ENCODE measurements at places on chromosomes 7 and 10.

DNA sequence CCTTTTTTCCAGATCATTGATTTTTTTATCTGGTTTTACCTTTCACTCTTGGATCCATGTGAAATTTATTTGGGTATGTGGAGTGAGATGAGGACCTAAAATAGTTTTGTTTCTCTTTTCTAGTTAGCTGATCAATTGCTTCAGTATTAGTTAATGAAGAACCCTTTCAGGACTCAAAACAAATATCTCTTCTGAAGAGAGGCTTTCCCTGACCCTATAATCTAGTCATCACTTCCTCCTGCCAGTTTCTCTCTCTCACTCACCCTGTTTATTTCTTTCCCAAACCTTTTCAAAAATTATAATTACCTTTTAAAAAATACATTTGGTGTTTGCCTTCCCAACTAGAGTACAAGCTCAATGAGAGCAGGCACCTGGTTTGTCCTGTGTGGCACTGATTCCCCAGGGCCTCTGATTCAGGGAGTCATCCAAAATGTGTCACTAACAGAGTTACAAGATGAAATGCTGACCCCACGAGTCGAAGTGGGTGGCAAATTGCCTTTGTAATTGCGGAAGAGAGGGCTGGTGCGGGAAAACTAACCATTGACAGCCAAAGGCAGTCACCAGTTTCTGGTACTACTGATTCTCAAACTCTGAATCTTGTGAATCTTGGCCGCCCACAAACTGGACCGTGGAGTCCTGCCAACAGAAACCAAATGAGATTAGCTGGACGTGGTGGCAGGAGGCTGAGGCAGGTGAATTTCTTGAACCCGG, 2.4 kb downstream of the TMEM140 start:
- no peak for DNase-seq

DNA sequence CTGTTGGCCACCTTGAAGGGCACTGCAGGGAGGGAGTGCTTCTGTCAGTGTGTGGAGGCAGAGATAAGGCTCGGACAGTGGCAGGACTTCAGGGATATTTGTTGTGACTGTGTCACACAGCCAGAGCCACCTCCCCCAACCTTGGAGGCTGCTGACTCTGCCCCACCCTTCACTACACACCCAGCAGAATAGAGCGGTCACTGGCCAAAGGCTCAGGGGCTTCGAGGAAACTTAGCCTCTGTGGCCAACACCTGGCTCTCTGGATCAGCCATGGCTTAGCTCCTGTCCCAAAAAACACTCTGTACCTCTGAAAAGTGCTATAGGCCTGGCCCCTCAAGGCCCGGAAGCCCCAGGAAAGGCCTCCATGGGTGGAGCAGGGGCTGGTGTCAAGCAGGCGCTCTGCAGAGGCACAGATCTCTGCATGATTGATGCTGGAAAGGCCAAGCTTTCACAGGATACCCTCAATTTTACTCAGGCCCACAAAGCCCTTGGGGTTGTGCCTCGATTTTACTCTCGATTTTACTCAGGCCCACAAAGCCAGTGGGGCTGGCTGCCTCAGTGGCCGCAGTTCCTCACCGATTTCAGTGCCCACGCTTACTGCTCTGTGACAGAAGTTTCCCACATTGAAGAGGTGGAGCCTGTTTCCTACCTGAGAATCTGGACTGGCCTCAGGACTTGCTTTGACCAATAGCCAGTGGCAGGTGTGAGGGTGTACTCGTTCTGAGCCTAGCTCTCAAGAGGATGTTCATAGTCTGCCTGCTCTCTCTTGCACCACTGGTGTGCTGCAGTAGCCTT, 113.2 kb upstream of the GPR26 start:
- DNase-seq = no peak

- DNase-seq = peak; percentile 85
These were observed 29.1 kb downstream of the UBE2H start for GRCh38 chr7:129923709-129924108.

DNA sequence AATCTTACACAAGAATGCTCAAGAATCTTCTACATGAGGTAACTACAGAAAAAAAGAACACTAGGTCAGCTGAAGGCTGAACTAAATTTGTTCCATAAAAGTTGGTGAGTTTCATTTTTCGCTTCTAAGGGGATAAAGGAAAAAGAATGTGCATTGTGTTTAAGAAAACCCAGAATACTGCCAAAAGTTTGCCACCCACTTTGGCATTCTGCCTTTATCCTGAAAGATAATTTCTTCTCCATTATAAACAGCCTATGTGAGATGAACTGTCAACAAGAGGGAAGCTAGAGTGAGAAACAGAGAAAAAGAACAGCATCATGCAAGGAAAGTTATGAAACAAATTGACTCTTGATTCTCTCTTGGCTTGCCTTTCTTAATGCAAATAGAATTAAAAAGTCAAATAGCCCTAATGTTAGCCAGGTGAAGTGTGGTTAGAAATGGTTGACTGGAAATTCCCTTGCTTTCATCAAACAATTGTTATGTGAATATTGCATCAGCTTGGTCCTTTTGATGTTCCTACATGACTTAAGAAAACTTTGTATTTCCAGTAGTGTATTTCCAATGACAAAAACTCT, 25.8 kb downstream of the STEAP1 start:
- DNase-seq = peak; percentile 61

GRCh38 chr7:116766881-116767280, 94.9 kb downstream of the MET start:
- no peak for DNase-seq

- peak; percentile 72 for DNase-seq
These were observed 86.1 kb downstream of the FAM107B start for GRCh38 chr10:14688606-14689005.

GRCh38 chr10:5538892-5539651, 14.3 kb downstream of the CALML3 start:
- DNase-seq = no peak

DNA sequence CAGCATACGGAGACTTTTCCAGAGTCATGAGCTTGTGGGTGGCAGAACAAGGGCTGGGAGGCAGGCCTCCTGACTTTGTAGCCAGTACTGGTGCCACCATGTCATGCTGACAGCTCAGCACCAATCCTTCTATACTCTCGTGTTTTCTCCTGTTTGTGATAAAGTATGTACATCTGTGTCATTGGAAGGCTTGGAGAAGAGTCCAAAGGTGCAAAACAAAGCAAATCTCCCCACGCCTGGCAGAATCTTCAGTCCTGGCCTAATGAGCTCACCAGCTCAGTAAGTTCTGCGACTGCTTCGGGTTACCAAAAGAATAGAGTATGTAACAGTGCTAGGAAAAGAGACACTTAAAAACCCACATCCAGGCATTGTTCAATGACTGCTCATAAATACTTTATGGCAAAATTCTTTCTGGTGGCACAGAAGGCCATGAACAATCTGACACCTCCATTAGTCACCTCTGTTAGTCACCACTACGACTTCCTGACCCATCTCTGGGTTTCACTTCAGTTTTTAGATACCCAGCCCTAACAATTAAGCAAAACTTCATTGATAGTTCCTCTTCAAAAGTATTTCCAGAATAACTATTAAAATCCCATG, 24.5 kb downstream of the STEAP1 start:
- DNase-seq = peak; percentile 92

GRCh38 chr7:39413636-39414223, 152.5 kb upstream of the YAE1 start:
- DNase-seq = no peak

DNA sequence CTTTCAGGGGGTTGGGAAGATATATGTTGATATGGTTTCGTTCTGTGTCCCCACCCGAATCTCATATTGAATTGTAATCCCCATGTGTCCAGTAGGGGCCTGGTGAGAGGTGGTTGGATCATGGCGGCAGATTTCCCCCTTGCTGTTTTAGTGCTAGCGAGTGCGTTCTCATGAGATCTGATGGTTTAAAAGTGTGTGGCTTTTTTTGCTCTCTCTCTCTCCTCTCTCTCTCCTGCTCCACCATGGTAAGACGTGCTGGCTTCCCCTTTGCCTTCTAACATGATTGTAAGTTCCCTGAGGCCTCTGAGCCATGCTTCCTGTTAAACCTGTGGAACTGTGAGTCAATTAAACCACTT, 68.4 kb upstream of the PDZD8 start:
- DNase-seq = peak; percentile 4

GRCh38 chr10:33126742-33127141, 168.7 kb upstream of the ITGB1 start:
- DNase-seq = no peak

DNA sequence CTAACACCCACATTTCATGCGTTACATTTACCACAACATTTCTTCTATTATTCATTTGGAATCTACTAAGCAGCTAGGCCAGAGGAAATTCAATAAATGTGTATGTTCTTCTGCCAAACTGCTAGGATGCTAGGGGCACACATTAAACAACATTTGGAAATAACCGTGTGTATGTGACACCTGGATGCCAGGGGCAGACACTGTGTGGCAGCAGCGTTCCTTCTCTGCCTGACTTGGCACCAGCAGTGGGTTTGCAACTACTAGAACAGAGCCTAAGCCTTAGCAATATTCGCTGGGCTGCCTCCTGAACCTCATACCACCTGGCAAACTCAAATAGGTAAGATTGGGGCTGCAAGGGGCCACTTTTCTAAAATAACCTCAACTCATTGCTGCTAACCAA, 182.1 kb downstream of the CHCHD3 start:
- no peak for DNase-seq

DNA sequence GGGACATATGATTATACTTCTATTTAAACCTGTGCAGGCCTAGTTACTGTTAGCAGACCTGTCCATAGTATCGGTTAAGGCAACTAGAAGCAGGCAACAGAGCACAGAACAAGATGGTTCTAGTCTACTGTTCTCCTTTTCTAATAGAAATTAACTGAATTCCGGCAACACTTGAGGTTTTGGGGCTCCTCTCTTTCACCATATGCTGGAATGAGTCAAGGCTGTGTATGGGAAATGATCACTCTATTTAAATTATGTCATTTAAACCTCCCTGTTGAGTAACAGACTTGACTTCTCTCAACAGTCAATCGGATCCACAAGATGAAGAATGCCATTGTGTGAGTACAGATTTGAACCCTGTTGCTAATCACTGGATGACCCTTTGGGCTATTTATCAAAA, 6.2 kb upstream of the OTUD1 start:
- peak; percentile 22 for DNase-seq

DNA sequence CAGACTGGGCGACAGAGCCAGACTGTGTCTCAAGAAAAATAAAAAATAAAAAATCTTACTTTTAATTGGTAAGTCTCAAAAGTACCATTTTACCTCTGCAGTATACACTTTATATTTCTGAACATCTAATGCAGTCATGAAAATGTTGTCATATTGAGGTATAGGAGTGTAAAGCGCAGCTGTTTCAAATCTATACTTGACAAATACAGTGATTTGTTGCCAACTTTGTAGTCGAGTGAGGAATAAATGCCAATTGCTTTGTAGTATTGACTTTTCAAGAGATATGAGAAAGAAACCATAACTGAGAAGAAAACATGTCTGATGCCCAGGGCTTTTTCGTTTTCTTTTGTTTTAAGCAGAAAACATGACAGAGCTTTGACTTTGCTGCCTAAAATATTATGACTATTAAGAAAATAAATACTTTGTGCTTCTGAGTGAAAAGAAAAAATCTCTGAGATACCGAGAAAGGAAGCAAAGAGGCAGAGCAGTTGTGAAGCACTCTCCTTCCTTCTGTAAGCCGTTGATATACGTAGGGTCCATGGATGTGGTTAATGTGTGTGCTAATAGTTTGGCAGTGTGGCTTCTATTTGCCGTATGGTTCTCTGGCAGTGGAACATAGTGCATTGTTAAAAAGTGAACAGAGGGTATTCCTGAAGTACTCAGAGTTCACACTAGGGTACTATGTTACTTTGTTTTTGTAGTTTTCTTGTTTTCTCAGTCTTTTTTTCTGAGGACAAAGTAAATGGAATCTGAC, 38.2 kb downstream of the AVL9 start:
- peak; percentile 57 for DNase-seq

- no peak for DNase-seq
These were observed 225.7 kb downstream of the PLXDC2 start for GRCh38 chr10:20041931-20042330.

DNA sequence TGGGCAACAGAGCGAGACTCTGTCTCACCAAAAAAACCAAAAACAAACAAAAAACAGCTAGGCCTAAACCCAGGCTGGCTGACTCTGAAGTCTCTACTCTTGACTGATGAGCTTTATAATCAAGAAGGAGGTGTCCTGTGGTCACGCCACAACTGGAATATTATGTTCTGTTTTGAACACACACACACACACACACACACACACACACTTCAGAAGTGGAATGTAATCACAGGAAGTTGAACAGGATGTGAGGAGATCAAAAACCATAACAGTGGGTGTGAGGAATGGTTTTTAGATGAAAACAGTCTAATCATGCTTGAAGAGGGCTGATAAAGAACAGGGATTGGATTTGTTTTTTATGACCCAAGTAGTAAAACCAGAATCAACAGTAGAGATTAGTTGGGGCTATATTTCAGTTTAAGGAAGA, 51.1 kb upstream of the IL6 start:
- DNase-seq = peak; percentile 54

DNA sequence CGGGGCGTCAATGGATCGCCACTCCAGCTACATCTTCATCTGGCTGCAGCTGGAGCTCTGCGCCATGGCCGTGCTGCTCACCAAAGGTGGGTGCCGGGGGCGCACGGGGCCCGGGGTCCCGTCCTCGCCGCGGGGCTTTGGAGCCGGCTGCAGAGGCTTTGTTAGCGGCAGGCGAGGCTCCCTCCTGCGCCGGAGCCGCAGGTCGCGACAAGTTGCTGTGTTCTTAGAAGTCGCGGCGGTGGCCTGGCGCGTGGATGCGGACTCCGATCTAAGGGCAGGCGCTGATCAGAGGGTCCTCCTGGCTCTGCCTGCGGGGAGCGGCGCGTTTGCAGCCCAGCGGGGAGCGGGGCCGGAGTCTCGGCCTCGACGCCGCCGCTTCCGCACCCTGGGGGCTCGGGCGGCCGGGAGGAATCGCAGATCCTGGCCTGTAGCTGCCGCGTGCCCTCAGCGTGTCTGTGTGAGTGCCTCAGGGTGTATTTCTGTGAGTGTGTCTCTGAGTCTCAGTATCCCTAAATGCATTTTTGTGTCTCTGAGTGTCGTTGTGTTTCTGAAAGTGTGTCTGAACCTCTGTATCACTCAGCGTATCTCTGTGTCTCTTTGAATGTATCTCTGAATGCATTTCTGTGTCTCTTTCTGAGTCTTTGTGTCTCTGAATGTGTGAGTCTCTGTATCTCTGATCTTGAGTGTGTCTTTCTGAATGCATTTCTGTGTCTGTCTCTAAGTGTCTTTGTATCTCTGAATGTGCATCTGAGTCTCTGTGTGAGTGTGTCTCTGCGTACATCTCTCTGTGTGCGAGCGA, 766 bp downstream of the BAMBI start:
- peak; percentile 20 for DNase-seq

DNA sequence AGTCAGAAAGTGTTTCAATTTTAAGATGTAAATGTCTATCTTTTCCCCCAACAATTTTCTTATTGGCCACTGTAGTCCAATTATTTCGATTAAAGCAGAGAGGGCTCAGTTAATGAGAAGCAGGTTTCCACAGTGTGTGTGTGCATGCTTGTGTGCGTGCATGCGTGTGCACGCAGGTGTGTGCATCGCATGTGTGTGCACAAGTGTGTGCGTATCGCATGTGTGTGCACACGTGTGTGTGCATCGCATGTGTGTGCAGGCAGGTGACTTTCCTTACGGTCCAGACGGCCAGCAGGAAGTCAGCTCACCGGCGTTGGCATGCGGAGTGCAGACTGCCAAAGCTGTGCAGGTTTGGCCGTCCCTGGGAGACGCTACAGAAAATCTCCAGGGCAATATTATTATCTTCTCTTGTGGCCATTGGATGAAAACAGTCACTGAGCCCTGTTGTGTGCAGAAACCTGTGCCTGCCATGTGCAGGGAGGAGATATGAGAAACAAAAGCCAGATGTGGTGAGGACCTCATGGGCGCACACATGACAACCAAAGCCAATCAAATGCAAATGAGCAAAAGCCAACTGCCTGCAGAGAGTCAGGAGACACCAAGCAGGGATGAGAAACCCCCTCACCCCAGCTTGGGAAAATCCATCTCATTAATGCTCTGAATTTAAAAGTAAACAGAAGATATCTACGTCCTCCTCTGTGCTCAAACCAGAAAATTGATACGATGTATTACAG, 70.4 kb downstream of the C10orf90 start:
- no peak for DNase-seq

Data from AG10803 (cell line).